ENCODE measurements at places on chromosomes 1 and 21. TPM values are rescaled to one million over a fixed set of nuclear protein-coding genes. Genes with fewer than 3 reads are reported as not detected.
A peak's percentile ranks its signal among the peaks of the same experiment; 100 is the strongest.

DNA sequence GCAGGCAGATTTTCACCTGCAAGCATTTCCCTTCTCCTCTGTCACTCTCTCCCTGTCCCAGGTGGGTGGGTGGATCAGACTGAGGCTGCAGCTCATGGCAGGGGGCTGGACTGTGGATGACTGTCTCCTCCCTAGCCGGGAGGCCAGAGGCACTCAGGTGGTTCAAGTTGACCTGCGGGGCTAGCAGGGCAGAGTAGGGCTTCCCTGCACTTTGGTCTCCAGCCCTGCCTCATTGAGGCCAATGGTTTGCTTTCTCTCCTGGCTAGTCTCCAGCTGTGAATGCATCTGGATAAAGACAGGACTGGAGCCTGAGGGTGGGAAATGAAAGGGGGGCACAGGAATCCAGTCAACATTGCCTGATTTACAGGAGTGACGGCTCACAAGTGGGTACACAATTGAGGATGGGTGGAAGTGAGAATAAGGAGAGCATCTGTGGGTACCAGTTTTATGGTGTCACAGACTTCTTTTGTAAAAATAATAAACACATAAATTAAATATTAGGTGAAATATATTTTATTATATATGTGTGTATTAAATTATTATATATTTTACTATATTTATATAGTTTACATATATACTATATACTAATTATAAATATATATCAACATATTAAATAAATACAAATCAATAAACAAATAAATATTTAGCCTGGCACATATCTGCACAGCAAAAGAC lies 25.6 kb downstream of the RUNX1 start:
- no peak for DNase-seq

The WLS gene
- total RNA-seq: 57.5 TPM

DNA sequence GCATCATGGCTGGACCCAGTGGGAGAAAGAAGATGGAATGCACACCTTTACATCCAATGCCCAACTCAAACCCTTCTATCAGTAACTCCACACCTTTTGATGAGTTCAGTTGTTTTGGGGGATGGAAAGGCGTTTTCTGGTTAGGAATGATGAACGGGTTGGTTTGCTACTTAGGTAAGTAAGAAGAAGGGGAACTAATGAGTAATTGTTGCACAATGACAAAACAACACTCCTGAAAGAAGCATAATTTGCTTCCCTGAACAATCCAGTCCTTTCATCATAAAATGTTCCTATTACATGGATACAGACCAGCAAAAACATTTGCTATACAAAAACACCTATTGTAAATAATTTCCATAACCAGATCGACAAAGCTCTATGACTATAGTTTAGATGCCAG lies 35.9 kb upstream of the NFIA start:
- no peak for DNase-seq

The AZIN2 gene
- 5.0 TPM for total RNA-seq

GRCh38 chr1:201894343-201895119 lies 5.8 kb downstream of the SHISA4 start:
- DNase-seq: no peak

DNA sequence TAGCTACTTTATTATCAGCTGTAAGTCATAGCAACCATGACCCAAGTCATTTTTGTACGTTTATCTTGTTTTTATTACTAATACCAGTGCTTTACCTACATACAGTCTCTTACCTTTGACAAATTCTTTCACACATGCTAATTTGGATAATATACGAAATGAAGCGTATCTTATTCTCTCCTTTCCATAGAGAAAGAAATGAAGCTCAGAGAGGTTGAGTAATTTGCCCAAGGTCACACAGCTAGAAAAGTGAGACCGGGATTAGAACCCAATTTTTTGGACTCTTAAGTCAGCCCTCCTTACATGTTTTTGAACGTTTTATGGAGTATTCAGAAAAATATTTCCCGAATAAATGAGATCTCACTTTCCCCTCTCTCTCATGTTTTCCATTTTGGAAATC lies 52.6 kb downstream of the OLIG1 start:
- DNase-seq: no peak

DNA sequence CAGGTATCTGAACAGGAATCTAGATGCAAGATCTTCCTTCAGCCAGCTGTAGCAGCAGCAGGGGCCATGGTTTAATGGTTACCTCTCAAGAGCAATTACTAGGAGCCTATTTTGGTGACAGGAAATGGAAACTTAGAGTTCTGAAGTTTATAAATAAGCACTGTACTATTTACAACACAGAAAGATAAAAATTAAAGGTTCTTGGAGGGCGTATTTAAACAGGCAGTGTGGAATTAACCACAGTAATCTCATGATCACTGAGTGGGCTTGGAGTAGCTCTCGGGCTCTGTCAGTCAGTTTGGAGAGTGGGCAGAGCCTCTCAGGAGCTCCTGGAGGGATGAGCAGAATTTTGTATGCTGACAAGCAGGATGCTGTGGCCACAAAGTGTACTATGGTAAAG lies 10.2 kb upstream of the FCRL5 start:
- DNase-seq: no peak

GRCh38 chr1:196409586-196409985 lies 198.7 kb downstream of the KCNT2 start:
- no peak for DNase-seq

The ELF3 gene
- total RNA-seq: 0.06 TPM

DNA sequence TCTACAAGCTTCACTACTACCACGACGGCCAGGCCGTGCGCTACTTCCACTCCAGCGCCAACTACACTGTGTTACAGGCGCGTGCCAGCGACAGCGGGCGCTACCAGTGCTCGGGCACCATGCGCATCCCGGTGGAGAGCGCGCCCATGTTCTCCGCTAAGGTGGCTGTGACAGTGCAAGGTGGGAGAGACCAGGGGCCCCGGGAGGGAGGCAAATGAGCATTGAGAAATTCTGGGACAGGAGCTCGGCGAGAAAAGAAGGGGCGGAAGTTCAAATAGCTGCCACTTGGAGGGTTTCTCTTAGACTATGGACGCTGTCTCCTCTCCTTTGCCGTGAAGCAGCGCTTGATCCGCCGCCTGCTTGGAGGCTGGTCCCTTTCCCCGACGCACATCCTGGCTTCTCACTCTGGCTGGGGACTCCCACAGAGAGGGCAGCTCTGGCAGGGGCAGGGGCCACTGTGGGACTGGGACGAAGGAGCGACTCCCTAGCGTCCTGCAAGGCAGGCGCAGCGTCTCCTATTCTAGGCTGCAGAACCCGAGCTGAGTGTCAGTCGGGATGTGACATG lies 4.6 kb downstream of the FCRLB start:
- DNase-seq: peak; percentile 36

GRCh38 chr21:45916011-45916840 lies 65.3 kb upstream of the COL6A1 start:
- DNase-seq: peak; percentile 26

- DNase-seq: no peak
These were observed 39.7 kb downstream of the EIF2B3 start for GRCh38 chr1:44946725-44947062.

The GPR52 gene
- total RNA-seq: not detected

DNA sequence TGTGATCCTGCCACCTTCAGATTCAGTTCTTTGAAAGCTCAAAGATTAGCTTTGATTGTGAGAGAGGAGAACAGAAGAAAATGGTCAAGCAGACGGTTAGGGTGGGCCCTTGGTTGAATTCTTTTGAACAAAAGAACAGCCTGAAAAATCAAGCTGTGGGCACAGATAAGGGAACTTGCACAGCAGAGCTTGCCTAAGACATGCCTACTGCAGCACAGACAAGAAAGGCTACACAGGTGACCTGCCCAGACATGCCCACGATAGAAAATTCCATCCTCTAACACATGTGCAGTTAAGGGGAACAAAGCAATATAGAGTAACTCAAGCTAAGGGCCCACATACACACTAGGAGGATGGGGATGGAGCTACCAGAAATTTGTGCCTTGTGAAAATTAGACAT lies 512.5 kb upstream of the LRRC7 start:
- DNase-seq: peak; percentile 1

- DNase-seq: no peak
These were observed 32.9 kb downstream of the FAM78B start for GRCh38 chr1:166133857-166134256.

The NCDN gene
- total RNA-seq: 43.8 TPM

The TSPAN1 gene
- 2.6 TPM for total RNA-seq

DNA sequence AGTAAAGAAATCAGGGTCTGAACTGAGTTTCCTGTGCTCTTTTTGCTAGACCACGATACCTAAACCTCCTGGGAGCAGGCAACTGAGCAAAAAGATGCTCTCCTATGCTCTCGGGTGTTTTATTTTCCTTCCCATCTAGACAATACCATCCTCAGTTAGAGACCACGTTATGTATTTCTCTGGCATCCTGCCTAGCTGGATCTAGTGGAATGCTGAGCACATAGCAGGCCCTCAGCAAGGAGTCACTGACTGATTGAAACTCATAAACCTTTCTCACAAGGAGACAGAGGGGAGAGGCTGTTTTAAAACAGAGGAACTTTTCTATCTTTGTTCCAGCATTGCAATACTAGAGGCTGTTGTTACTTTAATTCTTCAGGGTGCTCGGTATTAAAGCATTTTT lies 168.0 kb downstream of the CYYR1 start:
- DNase-seq: peak; percentile 53

The SPTA1 gene
- not detected for total RNA-seq

GRCh38 chr1:163186862-163187261 lies 15.9 kb downstream of the RGS5 start:
- DNase-seq: no peak

All from LHCN-M2 (cell line).